ENCODE measurements at places on chromosomes 2 and 18.

DNA sequence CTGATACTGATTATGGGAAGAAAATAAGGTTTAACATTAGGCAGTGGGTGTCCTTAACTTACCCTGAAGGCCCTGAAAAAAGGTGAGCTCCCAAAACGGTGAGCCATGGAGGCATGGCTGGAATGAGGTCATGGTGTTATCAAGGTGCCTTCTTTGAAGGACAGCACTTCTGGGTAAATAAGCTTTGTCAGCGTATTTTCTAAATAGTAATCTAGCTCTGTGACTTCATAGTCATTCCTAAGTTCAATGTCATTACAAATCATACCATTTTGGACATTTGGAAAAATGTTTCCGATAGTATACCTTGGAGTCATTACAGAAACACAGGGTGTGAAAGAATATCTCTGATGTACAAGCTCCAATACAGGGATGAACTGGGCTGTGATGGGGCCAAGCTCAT lies 35.2 kb upstream of the CNGA3 start:
- DNase-seq, result no peak

DNA sequence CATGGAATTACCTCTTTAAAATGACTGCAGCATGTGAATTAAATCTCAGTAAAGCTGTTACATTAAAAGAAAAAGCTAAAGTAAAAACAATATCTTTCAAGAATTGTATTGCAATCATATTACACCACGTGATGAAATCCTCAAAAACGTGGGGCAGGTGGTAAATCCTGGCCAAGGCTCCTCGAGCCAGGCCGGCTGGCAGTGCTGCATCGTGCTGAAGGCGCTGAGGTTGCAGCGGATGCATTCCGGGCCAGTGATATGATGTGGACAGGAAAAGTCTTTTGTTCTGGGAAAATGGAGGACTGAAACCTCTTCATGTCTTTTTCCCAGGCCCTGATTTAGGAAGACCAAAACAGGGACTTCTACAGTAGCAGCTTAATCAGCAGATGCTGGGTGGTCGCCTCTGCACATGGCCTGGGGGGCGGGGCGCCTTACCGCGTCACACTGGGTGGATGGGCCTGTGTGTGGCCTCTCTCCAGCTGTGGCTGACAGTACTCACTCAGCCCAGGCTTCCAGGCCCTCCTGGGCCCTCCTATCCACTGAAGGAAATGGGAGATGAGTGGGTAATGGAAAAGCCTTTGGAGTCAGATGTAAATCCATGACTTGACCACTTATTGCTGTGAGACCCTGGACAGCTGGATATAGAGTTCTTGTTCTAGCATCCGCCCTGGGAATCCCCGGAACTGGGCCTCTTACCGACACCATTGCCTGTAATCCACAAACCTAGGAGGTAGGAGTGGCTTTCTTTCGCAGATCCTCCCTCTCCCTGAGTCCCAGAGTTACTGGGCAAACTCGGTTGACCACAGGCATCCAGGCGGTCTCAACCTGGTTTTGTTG lies 45.1 kb downstream of the PROC start:
- DNase-seq, result no peak

- no peak for DNase-seq
Measured at GRCh38 chr2:120670371-120670770, 65.3 kb upstream of the GLI2 start.

DNA sequence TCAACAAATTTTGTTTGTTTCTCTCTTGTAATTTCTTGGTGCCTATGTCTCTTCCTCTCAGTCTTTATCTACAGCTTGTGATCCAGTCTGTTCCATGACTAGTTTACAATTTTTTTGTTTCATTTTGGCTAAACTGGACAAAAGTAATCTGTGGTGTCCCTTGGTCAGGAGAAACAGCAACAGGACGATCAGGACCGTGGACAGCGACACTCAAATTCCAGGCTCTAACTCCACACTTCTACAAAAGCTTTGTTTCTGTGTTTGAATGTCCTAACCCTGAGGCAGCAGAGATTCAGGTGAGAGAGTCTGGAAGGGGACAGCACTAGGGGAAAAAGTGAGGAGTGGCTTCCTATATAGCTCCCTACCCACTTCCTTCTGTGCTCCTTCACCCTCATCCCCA lies 593.3 kb upstream of the FANCL start:
- DNase-seq, result peak; percentile 0

- no peak for DNase-seq
Measured at GRCh38 chr2:143263066-143263625, 133.9 kb downstream of the ARHGAP15 start.

- DNase-seq, result no peak
Measured at GRCh38 chr18:26121476-26121875, 12.2 kb upstream of the PSMA8 start.

DNA sequence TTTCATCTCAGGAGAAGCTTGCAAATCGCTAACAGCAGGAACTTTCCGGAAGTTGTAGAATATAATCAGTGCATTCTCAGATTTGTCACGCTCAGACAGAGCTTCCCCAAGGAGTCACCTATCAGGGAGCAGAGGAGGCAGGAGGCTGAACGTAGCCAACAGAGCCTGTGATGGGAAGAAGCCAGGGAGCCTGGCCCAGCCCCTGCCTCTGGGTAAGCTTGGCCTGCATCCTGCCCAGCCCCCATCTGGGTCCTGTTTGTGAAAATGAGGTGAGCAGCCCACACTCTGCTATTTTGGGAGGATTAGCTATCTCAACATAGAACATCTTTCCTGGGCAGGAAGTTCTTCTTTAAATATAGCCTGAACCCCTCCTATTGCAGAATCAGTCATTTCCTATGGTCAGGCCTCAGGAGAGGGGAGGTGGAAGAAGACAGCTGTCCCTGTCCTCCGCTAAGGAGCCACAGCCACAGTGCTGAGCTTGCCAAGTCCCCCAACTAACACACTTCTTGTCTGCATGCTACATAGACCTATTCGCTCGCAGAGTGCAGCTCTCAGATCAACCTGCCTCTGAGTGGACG lies 19.2 kb upstream of the PKDCC start:
- no peak for DNase-seq

- no peak for DNase-seq
Measured at GRCh38 chr2:30231996-30232800, 864 bp downstream of the LBH start.

DNA sequence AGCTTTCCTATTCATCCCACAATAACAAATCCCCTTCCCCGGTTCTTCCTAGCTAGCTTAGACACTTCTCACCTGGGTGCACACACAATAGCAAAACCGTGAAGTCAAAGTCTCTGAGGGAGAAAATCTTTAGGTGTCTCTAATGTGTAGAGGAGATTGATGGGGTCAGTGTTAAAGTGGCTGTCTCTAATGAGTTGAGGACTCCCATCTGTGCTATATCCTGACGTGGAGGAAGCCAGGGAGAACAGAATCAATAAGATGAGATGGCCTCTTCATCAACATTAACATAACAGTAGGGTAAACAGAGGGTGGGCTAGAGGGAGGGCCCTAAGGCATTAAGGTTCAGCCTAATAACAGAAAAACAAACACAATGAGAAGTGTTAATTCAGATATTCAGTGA lies 120.4 kb downstream of the SLC5A7 start:
- DNase-seq, result no peak

DNA sequence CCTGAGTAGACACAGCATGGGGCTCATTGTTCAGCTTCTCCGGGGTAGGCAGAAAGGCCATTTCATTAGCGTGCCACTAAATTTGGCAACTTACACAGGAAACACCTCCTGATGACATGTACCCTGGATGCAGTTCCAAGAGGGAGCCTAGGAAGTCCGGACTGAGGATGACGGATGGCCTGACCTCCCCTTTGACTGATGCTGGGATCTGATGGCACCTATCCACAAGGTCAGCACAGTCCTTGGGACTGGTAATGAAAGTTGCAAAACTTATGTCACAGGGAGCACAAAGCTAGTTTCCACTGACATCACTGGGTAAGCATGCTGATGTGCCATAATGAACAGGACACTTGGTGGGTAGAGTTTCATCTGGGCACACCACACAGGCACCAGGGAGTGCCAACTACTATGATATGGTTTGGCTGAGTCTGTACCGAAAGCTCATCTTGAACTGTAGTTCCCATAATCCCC lies 126.7 kb upstream of the ARL4C start:
- DNase-seq, result no peak

DNA sequence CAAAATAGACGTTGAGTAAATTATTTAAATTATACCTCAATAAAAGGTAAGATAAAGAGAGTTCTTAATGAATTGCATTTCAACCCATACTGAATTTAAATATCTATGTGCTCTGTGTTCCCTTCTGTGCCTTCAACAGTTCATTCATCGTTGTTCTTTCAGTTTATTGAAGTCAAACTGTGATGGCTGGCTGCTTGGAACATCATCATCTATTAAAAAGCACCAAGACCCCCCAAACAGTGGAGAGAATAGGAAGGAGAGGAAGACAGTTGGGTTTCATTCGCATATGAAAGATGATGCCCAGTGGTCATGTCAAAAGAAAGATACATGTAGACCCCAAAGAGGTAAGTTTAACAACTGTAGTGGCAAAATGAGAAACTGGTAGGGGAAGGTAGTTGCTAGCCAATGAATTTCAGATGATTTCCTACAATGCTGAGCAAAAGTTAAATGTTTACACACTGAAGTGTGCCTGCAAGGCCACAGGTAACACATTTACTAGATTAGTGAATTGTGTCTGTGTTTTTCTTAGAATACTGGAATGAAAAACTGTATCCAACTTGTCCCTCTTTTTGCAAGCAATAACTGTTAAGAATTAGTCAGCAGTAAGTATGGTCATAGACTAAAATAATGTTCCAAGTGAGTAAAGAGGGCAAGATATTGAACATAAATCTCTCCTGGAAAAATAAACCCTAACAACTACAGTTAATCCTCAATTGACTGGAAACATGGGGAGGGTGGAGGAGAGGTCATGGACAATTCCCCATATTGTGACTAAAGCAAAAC lies 331.3 kb downstream of the KIAA1328 start:
- no peak for DNase-seq

DNA sequence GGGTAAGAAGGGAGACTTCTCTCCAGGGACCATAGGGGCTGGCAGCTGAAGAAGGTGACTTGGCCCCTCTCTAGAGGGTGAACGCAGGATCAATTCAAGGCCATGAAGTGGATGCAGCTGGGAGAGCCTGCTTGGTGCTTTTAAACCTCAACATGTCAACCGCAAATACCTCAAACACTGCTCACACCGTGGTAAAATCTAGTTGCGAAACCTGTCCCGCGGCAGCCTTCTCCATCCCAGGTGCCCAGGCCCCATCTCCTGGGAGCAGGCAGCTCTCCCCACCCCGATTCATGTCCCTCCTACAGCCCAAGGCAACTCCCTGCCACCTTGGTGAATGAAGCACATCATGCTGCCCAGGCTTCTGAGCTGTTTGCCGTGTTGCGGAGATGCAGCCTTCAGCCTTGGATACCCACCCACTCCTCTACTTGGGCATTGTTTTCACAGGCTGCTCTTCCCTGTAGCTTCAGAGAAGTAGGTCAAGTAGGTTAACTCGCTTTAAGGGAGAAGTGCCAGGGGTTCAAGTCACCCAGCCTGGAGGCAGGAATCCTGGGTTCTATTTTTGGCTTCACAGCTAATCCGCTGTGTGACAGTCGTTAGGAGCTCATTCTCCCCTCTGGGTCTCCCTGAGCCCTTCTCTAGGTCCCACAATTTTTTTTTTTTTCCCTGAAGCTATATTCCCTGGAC lies 6.2 kb upstream of the EFR3B start:
- no peak for DNase-seq

- peak; percentile 67 for DNase-seq
Measured at GRCh38 chr18:2932247-2933181, 80.4 kb downstream of the LPIN2 start.

GRCh38 chr2:151610310-151610709 lies 124.0 kb downstream of the NEB start:
- DNase-seq, result no peak

DNA sequence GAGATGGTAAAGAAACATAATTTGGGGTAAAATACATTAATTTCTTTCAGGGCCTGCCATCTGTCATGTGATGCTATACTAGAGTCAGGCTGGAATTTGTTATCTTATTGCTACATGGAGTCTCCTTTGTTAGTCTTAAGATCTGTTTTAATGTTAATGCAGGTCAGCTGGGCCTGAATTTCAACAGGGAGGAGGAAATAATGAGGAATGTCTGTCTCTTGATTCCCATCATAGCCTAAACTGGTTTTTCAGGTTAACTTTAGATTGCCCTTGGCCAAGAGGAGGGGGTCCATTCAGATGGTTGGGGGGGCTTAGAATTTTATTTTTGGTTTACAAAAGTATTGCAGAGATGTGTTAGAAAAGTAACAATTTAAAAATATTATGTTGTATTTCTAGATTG lies 19.0 kb upstream of the FEZ2 start:
- no peak for DNase-seq

DNA sequence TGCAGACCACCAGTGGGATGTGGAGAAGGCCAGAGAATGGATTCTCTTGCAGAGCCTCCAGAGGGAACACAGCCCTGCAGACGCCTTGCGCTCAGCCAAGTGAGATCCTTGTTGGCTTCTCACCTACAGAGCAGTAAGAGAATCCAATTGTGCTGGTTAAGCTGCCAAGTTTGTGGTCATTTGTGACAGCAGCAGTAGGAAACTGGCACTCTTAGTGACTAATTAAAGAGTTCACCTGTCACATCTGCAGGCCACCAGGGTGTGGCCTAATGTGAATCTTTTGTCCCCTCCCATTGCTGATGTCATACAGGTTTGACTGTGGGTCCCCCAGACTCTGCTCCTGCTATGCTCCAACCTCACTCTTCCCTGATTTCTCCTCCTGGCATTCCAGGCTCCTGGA lies 235.9 kb downstream of the TFCP2L1 start:
- no peak for DNase-seq

DNA sequence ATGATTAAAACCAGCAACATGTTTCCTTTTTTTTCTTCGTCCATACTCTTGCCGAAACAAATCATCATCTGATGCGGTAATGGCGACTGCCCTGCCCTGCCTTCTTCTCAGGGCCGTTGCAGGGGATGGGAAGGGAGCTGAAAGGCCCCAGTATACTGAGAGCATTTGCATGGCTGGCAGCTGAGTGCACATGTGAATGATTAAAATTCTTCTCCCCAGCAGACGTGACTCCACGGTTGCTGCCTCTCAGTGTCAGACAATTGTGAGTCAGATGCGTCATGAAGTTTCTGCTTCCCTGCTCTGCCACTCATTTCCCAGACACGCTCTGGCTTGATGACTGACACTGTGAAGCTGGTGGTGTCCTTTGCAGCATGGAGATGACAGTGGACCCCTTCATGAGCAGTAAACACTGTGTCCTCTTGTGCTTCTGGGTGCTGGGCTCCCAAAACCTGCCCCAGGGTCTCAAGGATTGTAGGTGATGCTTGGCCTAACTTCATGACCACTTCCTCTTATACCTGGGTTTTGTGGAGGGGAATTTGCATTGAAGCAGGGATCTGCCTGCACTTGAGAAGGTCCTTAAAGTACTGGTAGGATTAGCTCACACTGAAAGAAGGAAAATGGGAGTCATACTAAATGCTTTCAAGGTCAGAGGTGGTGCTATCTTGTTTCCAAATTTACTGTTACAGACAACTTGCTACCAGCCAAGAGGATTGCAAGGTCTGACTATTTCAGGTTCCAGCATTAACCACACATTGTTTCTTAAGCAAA lies 222.5 kb upstream of the COPS8 start:
- peak; percentile 64 for DNase-seq
